ENCODE measurements at places on chromosomes 4 and X. TPM values are rescaled to one million over a fixed set of nuclear protein-coding genes. Genes with fewer than 3 reads are reported as not detected.
A peak's percentile ranks its signal among the peaks of the same experiment; 100 is the strongest.

Gene AVPR2
- 7.2 TPM for total RNA-seq

Gene TMSB15A
- not detected for total RNA-seq

Gene TEX13B
- not detected for total RNA-seq

Gene ERVMER34-1
- total RNA-seq: not detected

Gene IDH3G
- total RNA-seq: 57.4 TPM

Gene TNIP3
- 0.16 TPM for total RNA-seq

Gene FOXP3
- total RNA-seq: not detected

Gene DNAAF6
- not detected for total RNA-seq

Gene GPR173
- total RNA-seq: 1.9 TPM

GRCh38 chr4:1458581-1458980 is 52.3 kb upstream of the NKX1-1 start:
- DNase-seq: no peak

GRCh38 chr4:48025005-48025404 is 8.4 kb downstream of the NIPAL1 start:
- no peak for DNase-seq

GRCh38 chrX:109187473-109188168 is 294.3 kb downstream of the GUCY2F start:
- DNase-seq: no peak

DNA sequence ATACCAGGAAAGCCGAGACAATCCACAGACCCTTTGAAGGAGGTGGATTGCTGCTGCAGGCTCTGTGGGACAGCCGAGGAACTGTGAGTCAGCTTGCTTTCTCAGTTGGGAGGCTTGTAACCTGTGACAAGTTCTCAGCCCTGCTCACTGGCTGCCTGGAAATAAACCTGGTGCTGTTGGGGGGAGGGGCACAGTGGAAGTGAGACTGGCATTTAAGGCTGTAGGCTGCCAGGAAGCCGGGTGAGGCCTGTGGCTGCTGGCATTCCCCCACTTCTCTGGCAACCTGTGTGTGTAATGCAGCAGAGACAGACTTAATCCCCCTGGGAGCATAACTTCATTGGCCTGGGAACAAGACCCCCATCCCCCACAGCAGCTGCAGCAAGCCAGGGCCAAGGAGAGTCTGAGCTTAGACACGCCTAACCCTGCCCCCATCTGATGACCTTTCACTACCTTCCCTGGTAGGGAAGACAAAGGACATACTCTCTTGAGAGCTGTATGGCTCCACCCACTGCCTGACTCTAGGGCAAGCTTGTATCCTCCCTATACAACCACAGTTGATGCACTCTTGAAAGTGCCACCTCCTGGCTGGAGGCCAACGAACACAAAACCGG is 64.1 kb downstream of the ALPK1 start:
- no peak for DNase-seq

DNA sequence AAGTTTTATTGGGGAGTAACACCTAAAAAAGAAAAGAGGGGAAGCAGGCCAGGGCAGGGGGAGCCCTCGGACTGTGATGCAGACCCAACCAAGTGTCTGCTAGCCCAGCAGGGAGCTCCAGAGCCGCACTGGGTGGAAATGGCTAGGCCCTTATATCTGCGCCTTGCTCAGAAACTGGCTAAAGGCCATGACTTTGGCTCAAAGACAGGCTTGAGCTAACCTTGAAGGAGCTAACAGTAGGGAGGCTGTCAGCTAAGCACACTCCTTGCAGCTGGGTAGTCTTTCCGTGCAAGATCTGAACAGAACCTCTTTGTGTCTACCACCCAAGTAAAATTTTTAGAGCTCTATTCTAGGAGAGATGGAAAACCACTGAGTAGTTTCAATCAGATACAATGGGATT is 43.0 kb downstream of the SEPSECS start:
- no peak for DNase-seq

DNA sequence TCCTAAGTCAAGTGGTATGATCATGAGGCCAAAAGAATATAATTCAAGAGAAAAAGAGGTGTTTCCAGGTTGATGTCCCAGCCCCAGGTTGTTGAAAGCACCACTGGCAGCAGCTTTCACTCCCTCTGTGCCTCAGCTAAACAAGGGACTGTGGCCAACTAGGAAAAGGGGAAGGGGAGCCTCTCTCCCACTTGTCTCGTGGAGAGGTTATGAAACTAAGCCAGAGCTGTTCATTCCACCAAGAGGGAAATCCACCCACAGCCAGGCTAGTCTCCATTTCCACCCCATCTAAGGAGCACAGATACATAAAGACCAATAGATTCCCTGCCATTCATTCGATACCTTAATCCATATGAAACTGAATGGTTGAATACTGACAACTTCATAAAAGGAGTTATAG is 8.1 kb downstream of the ANXA5 start:
- DNase-seq: no peak

DNA sequence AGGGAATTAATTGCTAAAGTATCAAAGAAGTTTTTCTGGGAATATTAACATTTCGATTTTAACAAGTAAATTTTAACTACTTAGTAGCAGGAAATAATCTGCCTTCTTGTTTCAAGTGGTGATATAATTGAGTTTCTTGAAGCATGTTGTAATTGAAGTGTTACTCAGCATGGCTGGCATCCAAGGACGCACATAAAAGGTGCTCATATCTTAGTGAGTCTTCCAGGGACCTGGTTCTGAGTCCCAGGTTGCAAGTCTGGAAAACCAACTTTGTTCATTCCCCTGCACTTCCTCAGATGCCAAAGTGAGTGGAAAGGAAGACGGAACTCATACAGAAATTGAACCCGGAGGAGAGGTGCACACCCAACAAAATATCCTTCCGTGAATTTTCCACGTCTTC is 399.6 kb downstream of the NLGN4X start:
- no peak for DNase-seq

- peak; percentile 64 for DNase-seq
These were observed 46.4 kb downstream of the ASMT start for GRCh38 chrX:1661048-1661921.

DNA sequence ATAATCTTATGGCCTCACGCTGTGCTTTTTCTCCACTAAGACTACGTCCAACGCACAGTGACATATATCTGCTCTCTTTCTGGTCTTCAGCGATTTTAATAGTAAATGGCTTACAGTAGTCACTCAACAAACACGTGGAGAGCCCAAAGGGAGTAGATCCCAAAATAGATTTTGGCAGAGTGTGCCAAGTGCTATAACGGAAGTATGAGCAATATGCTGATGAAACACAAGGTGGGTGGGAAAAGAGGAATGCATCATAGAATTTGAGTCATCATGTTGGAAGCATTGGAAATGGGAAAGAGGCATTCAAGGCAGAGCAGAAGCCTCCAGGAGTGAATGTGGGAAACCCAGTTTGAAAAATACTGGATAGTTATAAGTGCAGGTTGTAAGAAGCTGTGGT is 129.1 kb upstream of the LDB2 start:
- no peak for DNase-seq

GRCh38 chrX:87895421-87895820 is 377.8 kb downstream of the KLHL4 start:
- DNase-seq: no peak

- DNase-seq: no peak
These were observed 351.9 kb upstream of the FAT1 start for GRCh38 chr4:187075514-187075913.

GRCh38 chr4:89294573-89295269 is 12.9 kb downstream of the GPRIN3 start:
- no peak for DNase-seq

- DNase-seq: no peak
These were observed 386.2 kb downstream of the RAB28 start for GRCh38 chr4:13097971-13098370.

DNA sequence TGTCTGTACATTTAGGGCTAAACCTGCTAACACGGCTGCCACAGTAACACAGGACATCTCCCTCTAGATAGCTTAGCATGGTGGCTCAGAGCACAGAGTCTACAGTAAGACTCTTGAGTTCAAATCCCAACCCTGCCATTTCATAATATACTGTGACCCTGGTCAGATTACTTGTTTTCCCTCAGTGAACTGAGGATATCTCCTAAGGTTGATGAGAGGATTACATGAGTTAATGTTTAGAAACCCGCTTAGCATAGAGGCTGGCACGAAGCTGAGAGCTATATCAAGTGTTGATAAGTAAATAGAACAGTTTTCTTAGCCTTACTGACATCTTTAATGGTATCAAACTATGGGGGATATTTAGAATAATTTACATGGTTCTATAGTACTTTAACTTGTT is 37.2 kb downstream of the CASP3 start:
- DNase-seq: no peak

DNA sequence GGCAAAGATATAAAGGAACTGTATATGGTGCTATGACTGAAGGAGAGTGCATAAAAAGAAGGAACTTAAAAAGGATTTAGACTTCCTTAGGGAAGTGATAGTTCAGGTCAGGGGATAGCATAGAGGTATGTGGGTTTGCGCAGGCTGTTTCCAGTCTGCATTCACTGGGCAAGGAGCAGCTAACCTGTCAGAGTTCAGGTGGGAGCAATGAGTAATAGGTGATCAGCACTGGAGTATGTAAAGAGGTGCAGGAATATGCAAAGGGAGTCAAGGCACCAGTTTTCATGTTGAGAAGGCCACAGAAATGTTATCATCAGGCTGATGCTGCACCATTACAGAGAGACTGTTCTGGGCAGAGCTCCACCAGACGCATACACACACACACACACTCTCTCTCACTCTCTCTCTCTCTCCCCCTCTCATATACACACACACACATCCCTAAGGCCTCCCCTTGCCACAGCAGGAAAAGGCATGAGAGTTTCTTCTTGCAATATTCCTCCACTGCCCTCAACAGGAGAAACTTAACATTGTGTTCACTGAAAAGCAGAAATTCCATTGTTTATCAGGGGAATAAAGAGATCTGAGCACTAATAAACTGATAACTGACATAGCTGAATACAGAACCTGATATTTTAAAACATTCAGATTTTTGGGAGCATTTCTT is 256.4 kb upstream of the GRID2 start:
- no peak for DNase-seq

DNA sequence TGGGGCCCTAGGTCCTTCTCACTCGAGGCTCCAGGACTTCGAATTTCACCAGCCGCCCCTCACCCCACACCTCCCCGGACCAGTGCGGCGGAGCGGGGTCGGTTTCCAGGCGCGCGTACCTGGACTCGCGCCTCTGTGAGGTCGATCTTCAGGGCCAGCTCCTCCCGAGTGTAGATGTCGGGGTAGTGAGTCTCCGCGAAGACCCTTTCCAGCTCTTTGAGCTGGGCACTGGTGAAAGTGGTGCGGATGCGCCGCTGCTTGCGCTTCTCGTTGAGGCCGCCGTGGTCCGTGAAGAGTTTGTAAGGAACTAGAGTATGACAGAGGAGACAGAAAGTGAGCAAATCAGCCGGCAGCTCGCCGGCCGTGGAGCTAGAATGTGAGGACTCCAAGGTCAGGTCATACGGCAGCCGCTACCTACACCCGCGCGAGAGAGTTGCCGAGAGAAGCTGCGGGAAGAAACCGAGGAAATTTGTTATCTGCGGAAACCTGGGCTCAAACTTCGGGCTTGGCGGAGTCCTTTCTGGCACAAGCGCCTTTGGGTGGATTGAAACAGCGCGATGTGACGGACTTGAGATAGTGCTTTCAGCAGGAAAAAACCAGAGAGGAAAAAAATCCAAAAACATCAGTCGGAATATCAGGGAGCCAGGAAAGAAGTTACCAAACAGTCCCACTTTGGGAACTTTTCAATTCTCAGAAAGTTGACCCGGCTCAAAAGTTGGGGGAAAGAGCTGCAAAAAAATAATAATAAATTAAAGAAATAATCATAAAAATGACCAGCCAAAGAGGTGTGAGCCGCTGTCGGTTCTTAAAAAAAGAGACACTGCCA is 1.1 kb downstream of the PHOX2B start:
- DNase-seq: no peak

DNA sequence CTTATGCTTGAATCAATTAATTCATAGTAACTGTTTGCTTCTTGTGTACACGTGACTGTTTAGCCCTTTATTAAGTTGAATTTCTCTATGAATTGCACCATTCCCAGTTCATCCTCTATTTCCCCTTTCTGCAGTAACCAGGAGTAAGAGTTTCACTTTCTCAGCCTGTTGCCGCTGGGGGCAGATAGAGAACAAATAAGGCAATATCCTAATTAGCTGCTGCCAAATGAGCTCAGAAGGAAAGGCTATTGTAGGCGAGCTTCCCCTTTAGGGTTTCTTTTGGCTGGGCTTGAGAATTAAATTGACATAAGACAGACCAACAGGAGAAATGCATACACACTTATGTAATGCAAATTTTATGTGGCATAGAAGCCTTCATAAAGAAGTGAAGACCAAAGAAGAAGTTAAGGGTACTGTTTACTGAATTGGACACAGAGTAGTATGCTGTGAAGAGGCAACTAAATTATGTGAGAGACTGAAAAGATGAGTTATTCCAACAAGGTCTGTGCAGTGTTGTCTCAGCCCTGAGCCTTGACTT is 1594.7 kb downstream of the TECRL start:
- DNase-seq: no peak

- no peak for DNase-seq
These were observed 264.9 kb upstream of the PUDP start for GRCh38 chrX:7412840-7413239.

GRCh38 chrX:23901060-23901459 is 6.7 kb downstream of the APOO start:
- no peak for DNase-seq

DNA sequence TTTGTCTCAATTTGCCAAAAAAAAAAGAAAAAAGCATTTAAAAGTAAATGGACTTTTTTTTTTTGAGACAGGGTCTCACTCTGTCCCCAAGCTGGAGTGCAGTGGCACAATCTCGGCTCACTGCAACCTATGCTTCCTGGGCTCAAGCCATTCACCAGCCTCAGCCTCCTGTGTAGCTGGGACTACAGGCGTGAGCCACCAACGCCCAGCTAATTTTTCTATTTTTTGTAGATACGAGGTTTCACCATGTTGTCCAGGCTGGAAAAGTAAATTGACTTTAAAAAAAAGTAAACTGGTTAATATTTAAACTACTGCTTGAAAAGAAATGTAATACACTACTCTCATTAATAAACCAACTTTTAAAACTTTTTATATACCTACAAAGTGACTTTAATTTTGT is 5.9 kb downstream of the AIFM1 start:
- DNase-seq: no peak

GRCh38 chr4:154485127-154485773 is 6.3 kb downstream of the DCHS2 start:
- no peak for DNase-seq

GRCh38 chr4:88037447-88037846 is 30.0 kb downstream of the PKD2 start:
- DNase-seq: no peak
